ENCODE measurements at places on chromosomes 13 and 19. TPM values are rescaled to one million over a fixed set of nuclear protein-coding genes. Genes with fewer than 3 reads are reported as not detected.

Gene ITGBL1
- 11.6 TPM for total RNA-seq

Gene FGF21
- not detected for total RNA-seq

Gene NCAN
- not detected for total RNA-seq

Gene ELF1
- total RNA-seq: 40.1 TPM

- DNase-seq: no peak
These were observed 36.2 kb downstream of the CLDN10 start for GRCh38 chr13:95588721-95589120.

DNA sequence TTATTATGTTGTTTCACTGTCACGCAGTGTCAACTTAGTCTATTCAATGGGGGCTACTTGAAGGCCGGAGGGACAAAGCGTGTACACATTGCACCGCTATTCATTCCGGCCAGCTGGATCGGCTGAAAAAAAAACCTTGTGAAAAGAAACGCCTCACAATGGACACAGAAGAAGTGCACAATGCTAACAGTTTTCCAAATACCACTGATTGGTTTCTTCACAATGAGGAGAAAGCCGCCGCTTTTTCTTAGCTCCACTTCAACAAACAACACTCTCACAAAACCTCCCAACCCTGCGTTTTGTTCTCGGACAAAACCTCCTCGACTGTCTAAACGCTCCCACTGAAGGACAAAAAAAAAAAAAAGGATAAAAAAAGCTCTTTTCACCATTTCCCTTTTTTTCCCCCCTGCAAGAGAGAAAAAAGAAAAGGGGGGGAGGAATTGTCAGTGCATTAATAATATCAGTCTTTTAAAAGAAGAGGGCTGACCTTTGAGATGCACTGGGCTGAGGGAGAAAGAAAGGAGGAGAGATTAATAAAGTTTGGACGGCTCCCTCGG, 5.4 kb downstream of the SOX21 start:
- no peak for DNase-seq

GRCh38 chr19:2524840-2525723, 49.2 kb downstream of the GADD45B start:
- DNase-seq: no peak

DNA sequence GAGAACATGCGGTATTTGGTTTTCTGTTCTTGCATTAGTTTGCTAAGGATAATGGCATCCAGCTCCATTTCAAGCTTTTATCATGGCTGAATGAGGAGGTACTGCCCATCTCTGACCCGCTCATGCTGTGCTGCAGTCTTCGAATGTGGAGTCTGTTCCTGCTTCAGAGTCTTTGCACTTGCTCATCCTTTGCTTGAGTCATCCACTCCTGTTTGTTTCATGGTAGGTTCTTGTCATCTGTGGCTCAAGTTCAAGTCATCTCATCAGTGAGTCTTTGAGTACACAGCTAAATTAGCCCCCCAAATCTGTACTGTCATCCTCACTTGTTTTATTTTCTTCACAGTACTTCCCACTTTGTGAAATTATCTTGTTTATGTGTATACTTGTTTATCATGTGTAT, 5.4 kb downstream of the UCHL3 start:
- no peak for DNase-seq

- no peak for DNase-seq
These were observed 13.3 kb upstream of the ZNF57 start for GRCh38 chr19:2887391-2887914.

- no peak for DNase-seq
These were observed 654 bp downstream of the ZNF579 start for GRCh38 chr19:55579766-55580621.

DNA sequence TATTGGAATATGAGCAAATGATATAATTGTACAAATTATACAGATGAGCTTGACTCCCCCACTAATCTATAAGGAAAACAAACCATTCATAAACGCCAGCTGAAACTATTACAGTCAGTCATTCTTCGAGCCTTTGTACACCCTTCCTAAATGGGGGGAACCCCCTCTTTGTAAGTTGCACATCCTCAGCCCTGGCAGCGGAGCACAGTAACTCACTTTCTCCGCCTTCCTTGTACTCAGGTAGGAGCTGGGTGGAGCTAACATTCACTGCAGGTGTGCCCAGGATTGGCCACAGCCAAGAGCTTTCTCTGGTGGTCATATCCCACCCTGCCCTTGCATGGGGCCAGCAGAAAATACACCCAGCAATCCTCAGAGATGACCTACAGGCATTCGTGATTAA, 28.6 kb downstream of the PIN1 start:
- DNase-seq: no peak

- DNase-seq: peak; percentile 68
These were observed 1.8 kb upstream of the APOE start for GRCh38 chr19:44903602-44904425.

DNA sequence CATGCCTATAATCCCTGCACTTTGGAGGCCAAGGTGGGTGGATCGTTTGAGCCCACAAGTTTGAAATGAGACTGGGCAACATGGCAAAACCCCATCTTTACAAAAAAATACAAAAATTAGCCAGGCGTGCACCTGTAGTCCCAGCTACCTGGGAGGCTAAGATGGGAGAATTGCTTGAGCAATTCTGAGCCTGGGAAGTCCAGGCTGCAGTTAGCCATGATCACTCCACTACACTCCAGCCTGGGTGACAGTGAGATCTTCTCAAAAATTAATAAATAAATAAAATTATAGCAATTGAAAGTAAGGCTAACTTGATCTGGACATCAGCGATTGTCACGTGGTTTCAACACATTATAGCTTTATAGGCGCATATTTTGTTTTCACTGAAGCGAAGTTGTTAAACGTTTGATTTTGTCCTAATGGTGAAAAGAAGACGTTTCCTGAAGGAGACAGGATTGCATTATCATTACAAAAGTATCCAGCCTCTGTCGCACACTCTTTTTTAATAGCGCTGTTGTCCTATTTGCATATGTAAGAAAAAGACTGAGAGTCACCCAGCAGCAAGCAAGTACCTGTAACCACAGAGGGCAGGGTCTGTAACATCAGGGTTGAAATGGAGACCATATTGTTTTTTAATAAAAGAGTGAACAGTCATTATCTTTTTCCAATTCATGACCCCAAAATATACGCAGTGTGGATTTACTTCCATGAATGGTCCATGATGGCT, 335.7 kb downstream of the DCT start:
- DNase-seq: no peak

Measured in left cardiac atrium (tissue), 4 donors.